ENCODE measurements at places on chromosomes 12 and 14.
A peak's percentile ranks its signal among the peaks of the same experiment; 100 is the strongest.

GRCh38 chr12:115332945-115333344 lies 649.0 kb upstream of the TBX3 start:
- DNase-seq, result no peak

GRCh38 chr12:5417500-5417899 lies 14.4 kb upstream of the NTF3 start:
- no peak for DNase-seq

- peak; percentile 58 for DNase-seq
Observed at GRCh38 chr12:69570545-69571399, 14.5 kb upstream of the CCT2 start.

- DNase-seq, result no peak
Observed at GRCh38 chr14:85315733-85316290, 214.1 kb upstream of the FLRT2 start.

GRCh38 chr14:57362361-57362760 lies 28.0 kb upstream of the NAA30 start:
- DNase-seq, result no peak

- peak; percentile 28 for DNase-seq
Observed at GRCh38 chr12:11765817-11766794, 116.6 kb downstream of the ETV6 start.

DNA sequence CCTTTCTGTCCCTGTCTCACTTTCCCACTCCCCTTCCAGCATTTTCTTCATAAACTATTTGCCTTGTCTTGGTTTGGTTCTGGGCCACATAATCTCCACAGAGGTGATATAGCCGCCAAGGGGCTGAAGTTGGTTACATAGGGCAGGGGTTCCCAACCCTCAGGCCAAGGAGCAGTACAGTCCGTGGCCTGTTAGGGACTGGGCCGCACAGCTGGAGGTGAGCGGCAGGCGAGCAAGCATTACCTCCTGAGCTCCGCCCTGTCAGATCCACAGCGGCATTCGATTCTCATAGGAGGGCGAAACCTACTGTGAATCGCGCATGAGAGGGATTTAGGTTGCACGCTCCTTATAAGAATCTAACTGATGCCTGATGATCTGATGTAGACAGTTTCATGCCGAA lies 80.6 kb upstream of the HIF1A start:
- no peak for DNase-seq

GRCh38 chr12:31029916-31030562 lies 43.6 kb upstream of the DDX11 start:
- peak; percentile 55 for DNase-seq

- peak; percentile 28 for DNase-seq
Observed at GRCh38 chr12:52264435-52264825, 10.0 kb upstream of the KRT86 start.

- DNase-seq, result no peak
Observed at GRCh38 chr14:34450542-34450915, 11.5 kb downstream of the SPTSSA start.

GRCh38 chr14:103581954-103582703 lies 19.4 kb downstream of the COA8 start:
- DNase-seq, result no peak

GRCh38 chr12:64627771-64628170 lies 17.5 kb downstream of the RASSF3 start:
- DNase-seq, result no peak

GRCh38 chr12:23944067-23944466 lies 5.4 kb downstream of the SOX5 start:
- DNase-seq, result no peak

GRCh38 chr12:88781909-88782308 lies 201.6 kb upstream of the KITLG start:
- DNase-seq, result no peak

- no peak for DNase-seq
Observed at GRCh38 chr14:70029296-70030132, 150.3 kb downstream of the SMOC1 start.

- DNase-seq, result no peak
Observed at GRCh38 chr12:18629916-18630315, 107.9 kb downstream of the PLCZ1 start.

GRCh38 chr14:55354500-55354899 lies 57.1 kb downstream of the ATG14 start:
- DNase-seq, result peak; percentile 42

- DNase-seq, result peak; percentile 67
Observed at GRCh38 chr12:56079723-56080555, at the start of gene ERBB3. Gene ERBB3, plus strand, starts transcription at chr12:56080165. Its CDS starts 136 bp downstream, at chr12:56080301.

GRCh38 chr12:71007781-71008404 lies 87.4 kb upstream of the PTPRR start:
- DNase-seq, result no peak

DNA sequence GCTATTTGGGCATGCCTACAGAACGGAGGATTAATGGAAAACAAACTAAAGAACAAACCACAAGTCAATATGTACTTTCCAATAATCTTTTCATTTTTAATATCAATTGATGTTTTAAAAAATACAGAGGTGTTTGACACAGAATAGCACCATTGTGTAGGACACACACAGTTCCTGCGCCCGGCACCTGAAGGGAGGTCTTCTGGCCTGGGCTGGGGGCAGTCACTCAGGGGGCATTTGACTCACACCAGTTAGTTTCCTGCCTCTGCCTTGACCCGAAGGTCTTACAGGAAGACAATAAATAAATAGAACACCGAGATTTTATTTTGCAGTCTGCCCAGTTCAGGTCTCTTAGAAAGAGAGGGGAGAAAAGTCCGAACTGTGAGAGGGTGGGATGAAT lies 9.5 kb downstream of the TMEM106C start:
- DNase-seq, result no peak

DNA sequence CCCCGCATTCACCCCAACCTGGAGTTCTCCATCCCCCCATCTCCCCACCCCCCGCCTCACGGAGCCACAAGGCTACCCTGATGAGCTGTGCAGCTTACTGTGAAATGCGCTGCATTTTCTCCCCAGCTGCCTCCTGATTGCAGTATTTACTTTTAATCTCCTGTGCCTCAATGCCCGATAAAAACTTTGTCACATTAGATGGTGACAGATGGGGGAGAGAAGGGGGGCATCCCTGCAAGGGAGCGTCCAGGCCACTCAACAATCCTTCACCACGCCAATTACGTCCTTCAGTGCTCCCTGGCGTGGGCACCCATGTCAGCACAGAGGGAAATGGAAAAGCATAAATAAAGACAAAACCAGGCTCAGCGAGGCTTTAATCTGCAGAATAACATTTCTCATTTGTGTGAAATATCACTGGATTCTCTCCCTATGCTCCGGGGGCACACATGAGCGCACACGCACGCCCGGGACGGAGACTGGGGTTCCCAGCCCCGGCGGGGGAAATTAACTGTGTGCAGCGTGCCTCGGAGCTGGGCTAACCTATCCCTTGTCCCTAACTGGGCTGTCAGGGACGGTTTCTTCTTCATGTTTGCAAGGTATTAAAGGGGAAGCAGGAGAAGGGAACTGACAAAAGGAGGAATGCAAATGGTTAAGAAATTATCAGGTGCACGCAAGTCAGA lies 186.7 kb upstream of the VASH1 start:
- DNase-seq, result no peak

DNA sequence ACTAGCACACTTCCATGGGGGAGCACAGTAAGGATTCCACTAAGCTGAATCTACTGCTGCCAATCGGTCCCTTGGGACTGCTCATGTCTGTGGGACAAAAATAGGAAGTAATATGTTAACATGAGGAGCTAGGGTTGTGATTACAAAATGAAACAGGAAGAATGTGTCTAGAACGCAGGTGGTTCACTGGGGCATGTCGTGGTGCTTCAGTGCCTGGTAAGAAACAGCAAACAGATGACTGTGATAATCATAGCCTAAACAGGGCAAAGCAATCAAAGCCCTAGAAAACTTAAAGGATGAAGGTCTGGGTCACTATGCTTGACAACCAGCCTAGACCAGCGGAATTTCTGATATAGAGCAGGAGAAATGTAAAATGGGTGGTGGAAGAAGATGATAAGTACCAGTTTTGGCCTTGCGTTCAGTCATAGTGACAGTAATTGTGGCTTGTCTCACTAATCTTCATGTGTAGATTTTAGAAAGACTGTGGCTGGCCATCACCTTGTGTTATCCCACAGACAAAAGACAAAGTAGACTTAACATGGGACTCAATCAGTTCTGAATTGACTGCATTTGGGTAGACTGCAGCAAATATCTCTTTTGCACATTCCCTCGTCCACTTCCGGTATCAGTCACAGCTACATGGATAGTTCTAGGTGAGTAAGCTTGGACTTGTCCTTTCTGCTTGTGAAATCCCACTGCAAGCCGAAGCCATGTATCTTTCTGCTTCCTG lies 51.4 kb downstream of the WASHC3 start:
- DNase-seq, result no peak

DNA sequence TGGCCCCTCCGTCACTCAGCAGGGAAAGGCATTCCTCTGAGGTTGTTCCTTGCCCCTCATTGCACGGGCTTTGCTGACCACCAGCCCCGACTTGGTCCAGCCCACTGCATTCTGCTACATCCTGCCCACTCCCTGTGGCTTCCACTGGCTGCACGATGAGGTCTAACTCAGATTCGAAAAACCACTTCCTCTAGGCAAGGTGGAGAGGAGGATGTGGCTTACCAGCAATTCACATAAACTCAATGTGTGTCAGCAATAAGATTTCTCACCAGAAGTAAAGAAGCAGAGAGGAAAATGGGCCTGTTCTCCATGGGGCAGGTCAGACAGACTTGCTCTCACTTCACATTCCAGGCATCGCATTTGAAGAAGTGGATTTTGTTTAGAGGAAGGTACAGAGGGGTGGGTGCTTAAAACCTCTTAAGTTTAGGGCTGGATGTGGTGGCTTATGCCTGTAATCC lies 14.7 kb downstream of the GPR68 start:
- no peak for DNase-seq

- peak; percentile 20 for DNase-seq
Observed at GRCh38 chr12:26134540-26134939, 9.7 kb upstream of the BHLHE41 start.

- peak; percentile 97 for DNase-seq
Observed at GRCh38 chr12:6752921-6753771, at the start of gene MLF2. Gene MLF2, minus strand, starts transcription at chr12:6753141. Its CDS starts 807 bp downstream, at chr12:6752334.

DNA sequence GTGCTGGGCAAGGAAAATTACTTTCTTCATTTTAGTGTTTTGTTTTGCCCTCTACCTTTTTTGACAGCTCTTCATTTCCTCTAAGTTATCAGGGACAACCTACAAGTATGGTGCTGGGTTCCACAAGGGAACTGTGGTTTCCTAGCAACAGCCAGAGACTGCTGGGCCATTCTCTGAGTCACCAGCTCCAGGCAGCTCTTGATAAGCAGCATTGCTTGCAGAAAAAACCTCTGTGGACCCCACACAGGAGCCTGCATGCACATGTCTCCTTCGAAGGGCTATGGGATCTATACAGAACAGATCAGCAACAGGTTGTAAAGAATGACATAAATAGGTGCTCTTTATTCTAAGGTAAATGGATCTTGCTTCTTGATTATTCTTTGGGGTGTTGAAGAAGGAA lies 81.0 kb upstream of the CCDC196 start:
- no peak for DNase-seq

DNA sequence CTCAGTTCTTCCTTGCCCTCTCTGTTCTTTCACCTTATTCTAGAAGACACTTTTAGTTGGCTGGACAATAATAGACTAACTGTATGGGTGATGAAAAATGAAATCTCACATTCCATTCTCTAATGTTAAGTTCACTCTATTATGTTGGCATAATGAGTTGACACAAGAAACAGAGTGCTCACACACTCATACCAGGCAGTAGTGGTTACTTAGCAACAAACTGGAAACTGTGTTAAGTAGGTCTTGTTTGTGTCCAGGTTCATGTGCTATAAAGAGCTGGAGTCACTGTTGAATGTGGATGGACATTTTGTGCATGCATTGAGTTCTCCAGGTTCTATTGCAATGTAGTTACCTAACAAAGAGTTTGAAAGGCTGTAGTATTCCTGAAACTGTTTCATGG lies 16.9 kb upstream of the PPP4R4 start:
- no peak for DNase-seq

DNA sequence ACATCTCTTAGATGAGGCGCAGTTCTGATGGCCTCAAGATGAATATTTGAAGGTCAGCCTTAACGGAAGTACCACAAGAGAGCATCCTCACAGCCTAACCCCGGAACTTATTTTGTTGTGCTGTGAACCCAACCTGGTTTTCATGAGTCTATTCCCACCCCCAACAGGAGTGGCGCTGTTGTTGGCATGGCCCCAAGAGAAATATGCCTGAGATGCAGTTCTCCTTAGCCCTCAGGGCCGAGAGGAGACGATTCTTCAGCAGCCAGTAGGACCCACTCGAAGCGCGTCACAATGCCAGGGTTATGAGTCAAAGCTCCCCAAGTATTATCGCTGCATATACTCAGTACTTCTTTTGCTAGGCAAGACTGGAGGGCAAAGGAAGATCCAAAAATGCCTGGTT lies 24.5 kb upstream of the BCL11B start:
- no peak for DNase-seq
